ENCODE measurements at places on chromosomes 3 and 15.

DNA sequence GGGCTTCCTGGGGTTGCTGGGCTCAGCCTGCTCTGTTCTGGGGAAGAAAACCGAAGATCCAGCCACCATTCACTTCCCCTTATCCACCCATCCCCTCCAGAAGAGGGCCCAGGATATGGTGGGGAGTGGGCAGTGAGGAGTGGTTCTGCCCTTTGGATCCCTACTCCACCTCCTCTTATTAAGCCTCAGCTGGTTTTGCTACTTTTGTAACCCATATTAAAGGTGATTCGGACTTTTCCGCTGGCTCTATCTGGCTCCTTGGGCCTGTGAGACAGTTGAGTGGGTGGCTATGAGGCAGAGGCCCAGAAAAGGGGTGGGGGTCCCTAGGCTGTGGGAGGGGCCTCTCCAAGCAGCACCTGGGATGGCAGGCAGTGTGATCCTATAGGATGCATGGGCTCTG, 33.8 kb downstream of the NBEAL2 start:
- DNase-seq = no peak

DNA sequence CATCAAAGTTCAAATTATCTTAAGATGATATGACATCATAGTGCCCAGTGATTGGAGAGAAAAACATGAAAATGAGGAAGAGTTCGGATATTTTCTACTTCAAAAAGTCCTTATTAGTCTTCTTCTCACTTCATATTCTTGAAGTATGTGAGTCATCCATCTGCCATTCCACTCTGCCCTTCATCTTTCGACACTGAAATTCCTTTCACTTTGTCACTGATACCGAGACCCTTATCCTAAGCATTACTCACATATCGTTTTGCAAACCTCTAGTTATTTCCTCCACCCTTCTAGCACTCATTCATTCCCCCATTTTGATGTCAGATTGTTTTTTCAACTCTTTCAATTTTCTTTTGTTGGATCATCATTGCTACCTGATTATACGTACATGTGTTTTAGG, 4.0 kb downstream of the OR5H14 start:
- peak; percentile 18 for DNase-seq

- DNase-seq = peak; percentile 90
These were observed 101.2 kb downstream of the SMAD6 start for GRCh38 chr15:66803182-66803729.

DNA sequence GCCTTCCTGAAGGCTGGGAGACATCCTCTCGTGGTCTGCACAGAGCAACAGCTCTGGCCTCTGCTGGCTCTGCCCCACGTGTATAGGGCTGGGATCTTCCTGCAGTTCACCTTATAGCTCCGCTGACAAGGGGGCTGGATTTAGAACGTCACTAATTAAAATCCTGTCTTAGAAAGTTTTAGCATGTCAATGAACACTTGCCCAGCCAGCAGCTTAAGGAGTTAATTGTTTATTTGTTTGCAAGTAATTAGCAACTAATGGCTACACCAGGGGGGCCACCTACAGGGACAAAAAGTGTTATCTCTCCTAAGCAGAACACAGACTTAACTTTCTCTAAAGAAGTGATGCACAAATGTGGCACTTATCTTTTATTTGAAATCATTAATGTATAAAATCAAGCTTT, at the start of gene HESX1:
TSS of gene HESX1 (minus strand) at position 84 of the 403 bp plus-strand sequence. CDS start at position 24, 60 bp downstream.
- no peak for DNase-seq

GRCh38 chr3:121064121-121064520, 156.1 kb downstream of the STXBP5L start:
- peak; percentile 48 for DNase-seq

DNA sequence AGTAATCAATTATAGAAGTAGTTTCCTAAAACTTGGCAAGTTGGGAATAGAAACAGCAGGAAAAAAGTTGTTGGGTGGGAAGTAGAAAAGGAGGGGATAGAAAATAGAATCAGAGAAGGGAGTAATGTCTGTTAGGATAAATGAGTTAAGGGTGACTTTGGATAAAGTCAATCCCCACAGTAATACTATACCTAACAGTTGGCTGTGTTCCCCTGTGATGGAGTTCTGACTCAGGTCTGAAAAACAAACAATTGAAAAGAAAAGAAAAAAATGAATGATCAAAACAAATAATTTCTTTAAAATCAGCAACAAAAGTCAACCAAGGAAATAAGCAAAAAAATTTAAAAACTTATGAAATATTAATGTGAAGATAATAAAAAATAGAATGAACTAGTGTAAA, 50.3 kb downstream of the EMC4 start:
- DNase-seq = no peak

GRCh38 chr15:29612096-29612495, 210.2 kb downstream of the TJP1 start:
- no peak for DNase-seq

- DNase-seq = no peak
These were observed 266.7 kb downstream of the CNTN3 start for GRCh38 chr3:74347563-74348268.

DNA sequence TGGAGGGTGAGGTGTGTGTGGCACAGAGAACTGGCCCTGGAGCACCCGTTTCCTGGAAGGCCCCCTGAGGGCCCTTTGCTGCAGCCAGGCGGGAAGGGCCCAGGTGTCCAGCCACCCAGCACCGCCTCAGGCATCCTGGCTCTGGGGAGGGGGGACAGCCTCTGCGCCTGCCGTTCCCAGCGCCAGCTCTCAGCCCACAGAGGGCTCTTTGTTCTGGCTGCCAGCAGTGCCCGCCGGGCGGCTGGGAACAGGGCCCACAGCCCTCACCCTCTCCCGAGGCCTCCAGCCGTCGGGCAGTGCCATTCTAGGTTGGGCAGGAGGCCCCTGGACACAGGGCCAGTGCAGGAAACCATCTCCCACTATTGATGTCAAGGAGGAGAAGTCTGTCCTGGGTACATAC, 8.3 kb downstream of the SLC38A3 start:
- DNase-seq = no peak

GRCh38 chr3:108661699-108662098, 72.2 kb downstream of the DZIP3 start:
- DNase-seq = no peak

DNA sequence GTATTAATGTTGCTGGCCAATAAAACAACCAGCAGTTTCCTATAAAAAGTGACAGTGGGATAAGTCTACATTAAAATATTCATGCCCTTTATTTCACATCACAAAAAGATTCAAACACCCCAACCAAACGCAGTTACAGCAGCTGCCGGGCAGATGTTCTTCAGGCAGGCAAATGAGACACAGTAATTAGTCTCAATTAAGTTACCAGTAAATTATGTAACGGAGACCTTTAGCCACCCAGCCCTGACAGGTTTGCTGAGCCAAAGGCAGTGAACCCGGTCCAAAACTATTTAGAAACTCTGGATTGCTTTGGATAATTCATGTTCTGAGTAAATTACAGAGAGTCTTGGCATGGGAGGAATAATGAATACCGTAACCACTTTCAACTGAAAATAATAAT, 289.2 kb upstream of the LYSMD4 start:
- no peak for DNase-seq

GRCh38 chr15:87973501-87974215, 282.9 kb downstream of the NTRK3 start:
- DNase-seq = no peak

DNA sequence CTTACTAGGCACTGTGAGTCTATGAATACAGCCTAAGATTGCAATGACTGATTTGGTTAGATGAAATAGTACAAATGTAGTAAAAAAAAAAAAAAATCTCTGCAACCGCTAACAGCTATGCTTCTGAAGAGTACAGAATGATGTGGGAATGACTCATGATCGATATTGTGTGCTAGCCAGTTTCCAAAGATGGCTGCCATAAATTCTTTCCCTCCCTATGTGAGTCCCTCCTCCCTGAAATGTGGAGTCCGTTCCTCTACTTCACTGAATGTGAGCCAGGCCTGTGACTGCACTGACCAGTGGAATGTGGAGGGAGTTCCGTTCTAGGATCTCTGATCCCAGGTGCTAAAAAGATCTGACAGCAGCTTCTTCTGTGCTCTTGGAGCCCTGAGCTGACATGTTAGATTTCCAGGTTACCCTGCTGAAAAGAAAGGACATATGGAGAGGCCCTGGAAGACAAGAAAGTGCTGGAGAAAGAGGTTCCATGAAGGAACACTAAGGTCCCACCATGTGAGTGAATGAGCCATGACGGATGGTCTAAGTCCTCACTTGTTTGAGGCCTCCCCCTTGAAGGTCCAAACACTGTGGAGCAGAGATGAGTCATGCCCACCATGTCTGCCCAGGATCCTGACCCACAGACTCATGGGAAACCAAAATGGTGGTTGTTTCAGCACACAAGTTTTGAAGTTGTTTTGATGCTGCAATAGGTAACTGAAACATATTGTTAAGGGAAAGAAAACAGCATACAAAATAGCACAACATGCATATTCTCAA, 46.3 kb downstream of the DGKG start:
- peak; percentile 4 for DNase-seq

DNA sequence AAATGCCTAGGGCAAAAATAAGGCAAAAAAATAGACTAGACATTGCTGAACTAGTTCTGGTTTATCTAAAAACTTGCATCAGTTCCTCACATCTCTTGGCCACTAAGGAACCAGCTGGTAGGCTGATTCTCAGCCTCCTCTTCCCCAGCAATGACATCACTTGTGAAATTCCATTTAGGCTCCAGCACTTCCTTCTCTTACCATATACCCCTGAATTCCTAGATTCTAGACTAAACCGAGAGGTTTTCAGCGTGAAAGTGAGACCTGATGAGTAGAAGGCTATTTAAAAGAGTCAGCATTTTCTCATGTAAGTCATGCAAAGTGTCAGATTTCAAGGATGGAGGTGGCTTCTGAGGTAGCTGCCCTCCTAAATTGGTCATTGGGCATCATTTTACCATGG, 247.1 kb upstream of the CDIN1 start:
- no peak for DNase-seq

DNA sequence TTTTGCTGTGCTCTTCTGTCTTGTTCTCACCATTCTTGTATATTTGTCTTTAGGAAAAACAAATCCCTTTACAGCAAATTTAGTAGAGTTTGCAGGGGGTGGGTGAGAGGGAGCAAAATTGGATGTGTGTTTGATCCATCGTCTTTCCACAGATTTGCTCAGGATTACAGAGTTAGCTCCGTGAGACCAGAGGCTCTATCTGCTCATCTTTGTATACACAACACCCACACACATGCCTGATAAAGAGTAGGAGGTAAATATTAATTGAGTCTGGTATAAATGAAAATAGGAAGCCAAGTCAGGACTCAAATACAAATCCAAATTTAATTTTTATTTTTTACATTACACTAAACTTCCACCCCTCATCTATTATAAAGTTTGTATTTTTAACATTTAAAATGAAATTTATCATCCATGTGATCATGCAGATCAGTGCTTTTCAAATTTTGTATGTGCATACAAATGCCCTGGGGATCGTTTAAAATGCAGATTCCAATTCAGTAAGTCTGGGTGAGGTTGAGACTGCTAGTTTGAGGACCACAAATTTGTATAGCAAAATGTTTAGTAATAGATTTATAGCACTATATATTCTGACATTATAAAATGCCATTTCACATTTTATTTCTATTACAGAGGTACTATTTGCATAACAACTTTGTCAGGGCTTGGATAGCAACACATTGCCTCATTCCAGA, 326.7 kb downstream of the LSAMP start:
- DNase-seq = no peak

DNA sequence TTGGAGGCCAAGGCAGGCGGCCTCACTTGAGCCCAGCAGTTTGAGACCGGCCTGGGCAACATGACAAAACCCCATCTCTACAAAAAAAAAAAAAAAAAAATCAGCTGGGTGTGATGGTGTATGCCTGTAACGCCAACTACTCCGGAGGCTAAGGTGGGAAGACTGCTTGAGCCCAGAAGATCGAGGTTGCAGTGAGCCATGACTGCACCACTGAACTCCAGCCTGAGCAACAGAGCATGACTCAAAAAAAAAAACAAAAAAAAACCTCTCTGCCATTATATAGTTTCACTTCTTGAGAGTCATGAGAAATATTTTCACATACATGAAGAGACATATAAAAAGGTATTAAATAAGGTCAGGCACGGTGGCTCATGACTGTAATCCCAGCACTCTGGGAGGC, 45.9 kb upstream of the CP start:
- DNase-seq = no peak

- DNase-seq = no peak
These were observed 455.3 kb upstream of the NR2F2 start for GRCh38 chr15:95875121-95875643.

DNA sequence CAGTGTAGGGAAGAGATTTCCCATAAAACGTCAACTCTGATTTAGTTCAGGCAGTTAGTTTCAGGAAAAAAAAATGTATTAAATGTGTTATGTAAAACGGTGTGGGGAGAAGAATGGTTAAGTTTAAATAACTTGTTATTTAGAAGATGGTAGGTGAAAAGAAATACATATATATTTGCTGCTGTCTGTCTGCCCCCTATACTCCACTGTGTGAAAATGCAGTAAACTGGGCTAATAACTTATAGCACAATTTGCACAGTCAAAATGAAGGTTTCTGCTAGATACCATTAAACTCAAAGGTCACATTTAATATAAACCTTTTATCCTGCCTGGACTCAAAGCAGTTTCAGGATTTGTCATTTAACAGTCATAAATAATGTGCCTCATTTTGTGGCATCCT, 515.0 kb downstream of the FGF12 start:
- DNase-seq = peak; percentile 0

- DNase-seq = no peak
These were observed 19.5 kb downstream of the POC1A start for GRCh38 chr3:52134761-52135160.

DNA sequence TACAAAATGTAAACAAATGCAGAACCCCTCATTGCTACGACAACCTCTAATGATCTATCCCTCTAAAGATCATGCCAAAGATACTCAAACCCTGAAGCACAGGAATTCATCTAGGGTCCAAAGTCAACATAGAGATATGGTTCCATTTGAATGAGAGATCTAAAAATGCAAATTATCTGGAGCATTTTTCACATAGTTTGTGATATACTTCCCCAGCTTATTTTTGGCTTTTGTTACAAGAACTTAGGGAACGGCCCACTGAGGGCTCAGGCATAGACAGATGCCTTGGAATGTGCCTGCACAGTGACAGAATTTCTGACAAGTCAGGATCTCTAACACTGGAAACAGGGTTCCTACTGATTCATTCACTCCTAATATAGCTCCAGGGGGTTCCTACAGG, 258.9 kb upstream of the THBS1 start:
- DNase-seq = no peak

- no peak for DNase-seq
These were observed 30.4 kb upstream of the UMPS start for GRCh38 chr3:124699686-124700396.

DNA sequence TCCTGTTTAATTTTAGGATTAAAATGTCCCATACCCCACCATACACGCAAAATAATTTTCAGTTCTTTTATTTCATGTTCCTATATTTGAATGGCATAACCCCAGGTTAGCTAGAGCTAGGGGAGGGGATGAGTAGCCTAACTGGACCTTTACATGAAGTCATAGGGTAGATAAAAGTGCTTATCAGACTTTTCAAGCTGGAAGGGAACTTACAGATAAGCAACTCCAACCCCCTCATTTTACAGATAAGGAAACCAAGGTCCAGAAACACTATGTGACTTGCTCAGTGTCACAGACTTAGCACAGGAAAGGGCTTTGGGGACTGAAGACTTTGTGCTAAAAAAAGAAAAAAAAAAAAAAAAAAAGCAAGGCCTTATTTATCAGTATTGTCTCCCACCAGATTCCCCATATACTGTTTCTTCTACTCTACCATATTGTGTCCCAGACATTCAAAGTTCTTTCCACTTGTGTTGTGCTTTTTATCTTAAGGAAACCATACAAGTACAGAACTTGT, 10.6 kb upstream of the TNIK start:
- DNase-seq = no peak
